Brain microvascular endothelial cell (primary cell): ENCODE measurements at places on chromosomes 1 and 21.

DNA sequence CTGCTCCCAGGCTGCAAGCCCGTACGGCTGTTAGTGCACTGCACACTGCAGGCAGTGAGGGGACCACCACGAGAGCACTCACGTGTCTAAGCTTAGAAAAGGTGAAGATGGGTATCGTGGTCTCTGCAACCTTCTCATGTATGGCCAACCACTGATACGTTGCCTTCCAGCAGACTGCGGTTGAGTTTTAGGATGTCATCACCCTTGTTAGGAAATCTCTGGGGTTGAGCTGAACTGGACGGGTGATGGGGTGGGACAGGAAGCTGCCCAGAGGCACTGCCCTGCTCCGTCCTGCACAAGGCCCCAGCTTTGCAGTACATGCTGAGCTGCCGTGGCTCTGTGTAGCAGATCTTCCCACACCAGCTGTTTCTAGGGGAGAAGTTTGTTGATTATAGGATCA, 43.3 kb downstream of the FAAP20 start:
- DNase-seq, result no peak

DNA sequence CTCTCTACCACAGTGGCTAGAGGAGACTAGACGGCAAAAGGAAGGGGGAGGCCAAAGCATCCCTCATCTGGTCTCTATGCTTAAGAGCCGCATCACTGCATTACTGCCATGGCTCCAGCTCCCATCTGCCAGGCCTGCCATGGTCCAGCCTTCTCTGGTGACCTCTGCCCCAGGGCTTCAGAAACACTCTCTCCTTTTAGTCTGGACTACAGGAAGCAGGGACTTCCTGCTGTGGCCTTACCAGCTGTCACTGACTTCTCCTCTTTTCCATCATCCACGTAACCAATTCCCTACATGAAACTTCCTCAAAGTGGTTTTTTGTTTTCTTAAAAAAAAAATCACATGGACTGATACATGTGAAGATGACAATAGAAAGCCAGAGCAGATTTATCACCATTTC, 323.1 kb upstream of the NFIA start:
- no peak for DNase-seq

DNA sequence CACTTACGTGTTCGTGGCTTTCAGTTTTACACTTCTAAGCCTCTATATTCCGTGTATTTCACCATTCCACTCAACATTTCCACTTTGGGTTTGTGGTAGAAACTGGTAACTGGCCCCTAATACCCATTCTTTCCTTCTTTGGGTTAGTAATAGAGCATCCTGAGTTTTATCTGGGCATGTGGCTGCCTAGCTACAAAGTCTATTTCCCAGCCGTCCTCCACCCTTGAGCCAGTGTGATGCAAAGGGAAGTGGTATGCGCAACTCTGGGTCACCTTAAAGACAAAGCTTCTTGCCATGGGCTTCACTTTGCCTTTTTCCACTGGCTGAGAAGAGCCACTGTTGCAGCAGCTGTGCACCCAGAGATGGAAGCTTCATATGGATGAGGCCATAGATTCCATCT, 73.9 kb downstream of the LAMC2 start:
- no peak for DNase-seq

DNA sequence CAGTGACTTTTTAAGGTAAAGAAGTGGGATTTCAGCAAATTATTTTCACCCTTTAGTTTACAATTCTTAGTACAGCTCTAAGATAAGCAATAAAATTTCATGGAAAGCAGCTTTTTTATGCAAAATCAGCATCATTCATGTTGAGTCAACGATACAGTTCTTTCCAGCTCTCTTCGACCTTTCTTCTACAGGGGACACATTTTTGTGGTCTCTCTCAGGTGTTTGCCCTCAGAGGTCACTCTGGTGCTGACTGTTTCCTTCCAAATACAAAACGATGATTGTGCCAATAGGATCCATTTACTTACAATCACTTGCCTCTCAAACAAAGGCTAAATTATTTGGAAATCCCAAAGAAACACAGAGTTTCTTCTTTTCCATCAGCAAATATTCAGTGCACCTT, 51.0 kb downstream of the PSMG1 start:
- DNase-seq, result no peak

DNA sequence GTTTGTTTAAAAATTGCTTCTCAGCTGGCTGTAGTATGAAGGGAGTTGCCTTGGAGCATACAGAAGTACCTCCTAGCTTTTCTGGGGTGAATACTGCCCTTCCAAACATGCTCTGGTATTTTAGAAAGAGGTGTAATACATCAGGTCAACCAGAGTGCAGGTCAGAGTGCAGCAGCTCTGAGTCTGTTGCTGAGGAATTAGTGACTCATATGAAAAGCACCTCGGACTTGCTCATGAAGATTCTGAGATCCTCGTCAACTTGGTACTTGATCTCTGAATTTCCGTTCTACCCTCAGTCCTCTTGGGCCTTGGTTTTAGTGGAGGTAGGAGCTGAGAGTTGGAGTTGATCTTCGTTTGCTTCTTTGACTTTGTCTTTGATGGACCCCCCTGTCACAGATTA, 67.3 kb downstream of the NOS1AP start:
- DNase-seq, result peak; percentile 86
